ENCODE measurements at places on chromosomes 16 and 17.

- DNase-seq: no peak
These were observed 133.3 kb downstream of the ENGASE start for GRCh38 chr17:79207960-79208359.

DNA sequence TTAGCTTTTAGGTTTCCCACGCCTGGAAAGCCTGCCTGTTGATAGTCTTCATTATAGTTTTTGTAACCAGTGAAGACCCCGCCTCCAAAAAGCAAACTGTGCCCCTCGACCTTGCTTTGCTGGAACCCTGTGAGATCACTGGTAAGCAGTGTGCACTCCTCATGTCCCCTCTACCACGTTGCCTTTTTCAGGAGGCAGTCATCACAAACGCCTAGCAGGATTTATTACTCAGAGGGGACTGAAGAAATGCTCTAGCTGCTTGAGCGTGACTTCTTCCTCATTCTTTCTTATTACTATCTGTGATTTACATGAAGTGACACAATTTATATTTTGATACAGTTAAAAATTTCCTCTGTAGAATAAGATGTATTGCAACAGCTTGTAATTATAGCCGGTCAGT lies 6.5 kb upstream of the KRTAP3-1 start:
- no peak for DNase-seq

DNA sequence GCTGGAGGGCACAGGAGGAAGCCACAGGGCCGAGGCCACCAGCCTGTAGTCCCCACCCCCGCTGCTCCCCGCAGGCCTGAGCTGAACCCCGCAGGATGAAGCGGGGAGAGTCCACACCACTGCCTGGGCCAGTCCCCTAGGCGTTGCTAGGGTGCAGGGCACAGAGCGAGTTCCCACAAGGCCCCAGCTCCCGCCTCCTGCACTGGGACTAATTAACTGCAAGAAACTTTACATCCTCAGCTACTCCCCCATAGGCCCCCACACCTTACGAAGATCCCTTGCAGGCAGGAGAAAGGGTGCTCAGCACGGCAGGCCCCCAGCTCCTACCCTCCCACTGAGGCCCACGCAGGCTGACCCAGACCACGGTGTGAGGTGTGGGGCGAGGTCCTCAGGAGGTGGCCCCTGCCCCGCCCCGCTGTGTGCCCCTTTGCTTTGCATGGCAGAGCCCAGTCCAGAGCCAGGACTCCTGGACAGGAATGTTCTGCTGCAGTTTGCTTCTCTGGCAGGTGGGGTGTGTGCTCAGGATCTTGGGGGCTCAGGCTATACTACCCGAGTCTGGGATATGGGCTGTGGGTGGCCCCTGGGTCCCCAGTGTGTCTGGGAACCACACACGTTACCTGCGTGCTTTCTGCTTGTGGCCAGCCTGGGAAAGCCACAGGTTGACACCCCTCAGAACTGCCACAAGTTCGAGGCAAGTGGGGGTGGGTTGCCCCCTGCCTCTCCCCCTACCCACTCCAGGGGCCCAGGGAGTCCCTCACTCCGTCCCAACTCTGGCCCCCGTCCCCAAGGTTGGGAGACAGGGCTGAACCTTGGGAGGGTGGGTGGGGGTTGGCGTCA lies 1.2 kb downstream of the GNG13 start:
- no peak for DNase-seq

DNA sequence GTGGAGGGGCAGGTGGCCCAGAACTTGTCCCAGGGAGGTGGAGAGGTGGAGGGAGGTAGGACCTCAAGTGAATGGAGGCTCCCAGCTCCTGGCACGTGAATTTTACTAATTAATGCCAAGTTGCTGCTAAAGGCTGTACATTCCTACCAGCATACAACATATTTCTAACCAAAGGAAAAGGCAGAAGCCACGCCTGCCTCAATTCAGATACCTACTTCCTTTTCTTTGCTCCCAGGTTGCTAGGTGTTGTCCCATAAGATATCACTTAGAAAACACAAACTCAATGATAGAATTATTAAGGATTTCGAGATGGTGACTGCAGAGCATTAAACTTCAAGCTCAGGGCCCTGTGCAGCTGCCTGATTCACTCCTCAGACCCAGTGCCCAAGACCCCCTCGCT lies 20.5 kb upstream of the SMPD3 start:
- DNase-seq: no peak

DNA sequence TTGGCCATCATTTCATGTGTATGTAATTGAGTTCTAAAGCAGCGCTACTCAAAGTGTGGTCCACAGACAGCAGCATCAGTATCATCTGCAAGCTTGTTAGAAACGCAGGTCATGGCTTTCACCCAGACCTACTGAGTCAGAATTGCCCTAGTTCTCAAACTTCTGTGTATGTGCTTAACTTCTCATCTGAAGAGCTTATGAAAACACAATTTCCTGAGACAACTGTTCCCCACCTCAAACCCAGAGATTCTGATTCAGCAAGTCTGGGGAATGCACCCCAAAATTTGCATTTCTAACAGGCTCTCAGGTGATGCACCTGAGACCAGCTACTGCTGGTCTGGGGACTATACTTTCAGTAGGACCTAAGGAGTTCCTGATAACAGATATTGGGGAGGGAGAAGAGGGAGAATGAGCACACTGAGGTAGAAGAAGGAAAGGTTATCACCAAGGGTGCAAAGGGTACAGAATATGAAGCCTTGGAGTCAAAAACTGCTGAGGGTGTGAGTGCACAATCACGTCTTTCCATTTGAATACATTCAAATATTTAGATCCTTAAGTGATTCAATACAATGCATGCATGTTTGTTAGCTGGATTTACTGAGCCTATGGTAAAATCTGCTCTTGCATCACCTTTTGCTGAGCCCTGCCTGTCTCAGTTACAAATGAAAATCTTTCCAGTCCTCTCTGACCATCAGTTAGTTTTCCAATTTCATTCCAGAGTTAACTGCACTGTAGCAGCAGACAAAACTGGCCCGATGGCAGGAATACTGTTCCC lies 29.2 kb upstream of the SKAP1 start:
- DNase-seq: no peak

- DNase-seq: no peak
These were observed 132.3 kb upstream of the RPL38 start for GRCh38 chr17:74070998-74071679.

GRCh38 chr17:64024215-64024654 lies 3.8 kb upstream of the ICAM2 start:
- peak; percentile 86 for DNase-seq

DNA sequence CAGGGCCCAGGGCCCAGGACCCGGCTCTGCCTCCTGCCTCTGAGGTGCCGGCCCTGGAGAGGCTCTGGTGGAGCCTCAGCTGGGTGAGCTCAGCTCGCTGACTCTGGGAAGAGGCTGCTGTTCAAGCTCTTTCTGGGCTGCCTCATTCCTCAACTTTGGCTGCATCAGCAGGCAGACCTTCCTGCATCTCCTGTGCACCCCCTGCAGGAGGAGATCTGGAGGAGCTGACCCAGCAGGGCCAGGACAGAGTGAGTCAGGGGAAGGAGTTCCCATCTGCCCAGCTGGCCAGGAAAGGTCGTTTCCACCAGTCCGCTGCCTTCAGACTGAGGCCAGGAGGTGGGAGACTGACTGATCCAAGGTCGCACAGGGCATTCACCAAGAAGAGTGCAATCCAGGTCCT lies 10.7 kb downstream of the CRHR1 start:
- no peak for DNase-seq

GRCh38 chr16:58638148-58639036 lies 8.8 kb upstream of the CNOT1 start:
- DNase-seq: peak; percentile 11

DNA sequence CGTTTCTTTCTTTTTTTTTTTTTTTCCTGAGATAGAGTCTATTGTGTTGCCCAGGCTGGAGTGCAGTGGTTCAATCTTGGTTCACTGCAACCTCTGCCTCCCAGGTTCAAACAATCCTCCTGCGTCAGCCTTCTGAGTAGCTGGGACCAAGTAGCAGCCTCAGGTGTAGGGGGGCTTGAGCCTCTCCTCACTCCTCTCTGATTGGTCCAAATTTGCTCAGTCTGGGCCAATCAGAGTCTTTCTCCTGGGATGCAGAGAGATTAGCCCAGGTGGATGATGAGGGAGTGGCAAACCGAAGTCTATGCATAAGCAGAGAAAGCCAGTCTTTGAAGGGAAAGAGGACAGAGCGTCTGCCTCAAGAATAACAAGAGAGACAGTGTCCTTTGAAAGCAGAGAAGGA lies 99.0 kb downstream of the BMERB1 start:
- DNase-seq: no peak

GRCh38 chr17:1351971-1352370 lies 48.1 kb downstream of the YWHAE start:
- DNase-seq: no peak

DNA sequence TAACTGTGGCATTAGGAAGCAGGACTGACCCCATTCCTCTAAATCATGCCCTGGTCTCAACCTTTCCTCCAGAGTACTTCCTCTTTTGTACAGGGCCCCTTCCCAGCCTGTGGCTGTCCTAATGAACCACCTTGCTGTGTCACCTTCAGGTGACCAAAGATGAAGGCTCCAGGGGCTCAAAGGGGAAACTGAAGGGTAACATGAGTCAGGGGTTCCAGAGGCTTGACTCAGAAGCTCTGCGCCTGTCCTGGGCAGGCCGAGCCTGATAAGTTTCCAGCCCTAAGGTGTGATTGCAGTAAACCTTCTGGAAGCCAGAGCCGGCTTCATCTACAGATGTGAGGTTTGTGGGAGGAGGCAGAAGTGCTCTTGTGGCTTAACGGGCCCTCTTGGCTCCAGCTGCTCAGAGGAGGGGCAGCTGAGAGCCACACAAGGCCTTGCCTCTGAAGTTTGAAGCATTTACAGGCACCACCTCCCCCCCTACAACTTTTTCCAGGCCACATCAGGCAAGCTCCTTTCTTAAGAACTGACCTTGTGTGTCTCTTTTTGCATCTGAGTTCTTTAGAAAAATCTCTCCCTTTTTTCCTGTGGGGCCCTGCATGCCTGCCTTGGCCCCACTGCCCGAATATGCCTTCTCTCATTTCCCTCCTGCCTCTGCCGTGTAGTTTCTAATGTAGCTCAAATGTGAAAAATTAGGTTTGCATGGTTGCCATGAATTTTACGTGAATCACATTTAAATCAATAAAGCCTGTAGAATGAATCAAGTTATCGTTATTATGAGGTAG lies 149.9 kb downstream of the CLEC16A start:
- peak; percentile 95 for DNase-seq

- DNase-seq: no peak
These were observed 54.0 kb downstream of the TMEM132E start for GRCh38 chr17:34633351-34633750.

DNA sequence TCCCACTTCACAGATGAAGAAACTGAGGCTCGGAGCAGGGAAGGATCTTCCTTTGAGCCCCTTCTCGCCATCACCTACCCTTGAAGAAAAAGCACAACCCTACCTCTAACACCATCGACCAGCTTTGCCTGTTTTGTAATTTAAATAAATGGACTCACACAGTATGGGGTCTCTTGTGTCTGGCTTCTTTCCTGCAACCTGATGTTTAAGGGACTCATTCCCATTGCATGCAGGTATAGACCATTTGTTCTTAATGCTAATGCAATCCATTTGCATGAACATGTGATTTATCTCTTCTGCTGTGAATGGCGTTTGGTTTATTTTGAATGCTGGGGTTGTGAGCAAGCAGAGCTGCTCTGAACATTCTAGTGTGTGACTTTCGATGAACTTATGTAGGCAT lies 150.8 kb upstream of the FOXF1 start:
- DNase-seq: no peak

DNA sequence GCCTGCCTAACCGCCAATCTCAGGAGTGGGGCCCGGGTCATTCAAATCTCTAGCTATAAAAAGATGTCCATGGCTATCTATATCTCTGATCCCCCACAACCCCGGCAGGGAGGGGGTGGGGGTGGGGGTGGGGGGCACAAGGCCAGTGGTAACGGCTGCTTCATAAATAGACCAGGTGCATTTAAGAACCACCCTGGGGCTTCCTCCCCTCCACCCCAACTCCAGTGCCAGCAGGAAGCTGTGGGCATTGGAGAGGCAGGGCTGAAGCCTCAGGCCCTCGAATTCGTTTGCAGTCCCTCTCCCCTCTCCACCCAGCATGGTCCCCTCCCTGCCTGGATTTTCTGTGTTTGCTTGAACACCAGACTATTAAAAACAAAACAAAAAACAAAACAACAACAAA lies 56.0 kb downstream of the RAP1GAP2 start:
- DNase-seq: no peak

- DNase-seq: peak; percentile 94
These were observed 10.6 kb downstream of the CALCOCO2 start for GRCh38 chr17:48841395-48841831.

- no peak for DNase-seq
These were observed 222.9 kb upstream of the ERCC4 start for GRCh38 chr16:13697013-13697412.

DNA sequence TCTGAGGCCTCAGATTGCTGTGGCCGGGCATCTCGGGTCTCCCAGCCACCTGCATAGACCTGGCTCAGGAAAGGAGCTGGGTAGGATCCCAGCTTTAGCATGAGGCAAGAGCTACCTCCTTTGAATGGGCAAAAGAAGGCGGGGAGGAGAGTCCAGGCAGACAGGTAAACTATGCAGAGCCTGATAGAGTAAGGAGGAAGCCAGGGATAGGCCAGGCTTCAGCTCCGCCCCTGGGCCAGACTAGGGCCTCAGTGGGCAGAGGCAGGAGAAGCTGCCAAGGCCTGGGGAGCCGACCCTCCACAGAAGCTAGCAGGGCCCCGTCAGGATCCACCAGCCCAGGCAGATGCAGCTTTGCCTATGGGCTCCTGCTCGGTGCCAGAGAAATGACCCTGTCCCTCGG lies 22.6 kb upstream of the UBE2G1 start:
- no peak for DNase-seq

GRCh38 chr17:80381416-80381923 lies 33.5 kb upstream of the ENDOV start:
- no peak for DNase-seq

GRCh38 chr17:61132524-61132923 lies 267.1 kb upstream of the TBX2 start:
- no peak for DNase-seq

GRCh38 chr16:11165894-11166665 lies 89.9 kb downstream of the SOCS1 start:
- no peak for DNase-seq

- peak; percentile 9 for DNase-seq
These were observed 239.2 kb downstream of the PRKCA start for GRCh38 chr17:66541461-66542128.

DNA sequence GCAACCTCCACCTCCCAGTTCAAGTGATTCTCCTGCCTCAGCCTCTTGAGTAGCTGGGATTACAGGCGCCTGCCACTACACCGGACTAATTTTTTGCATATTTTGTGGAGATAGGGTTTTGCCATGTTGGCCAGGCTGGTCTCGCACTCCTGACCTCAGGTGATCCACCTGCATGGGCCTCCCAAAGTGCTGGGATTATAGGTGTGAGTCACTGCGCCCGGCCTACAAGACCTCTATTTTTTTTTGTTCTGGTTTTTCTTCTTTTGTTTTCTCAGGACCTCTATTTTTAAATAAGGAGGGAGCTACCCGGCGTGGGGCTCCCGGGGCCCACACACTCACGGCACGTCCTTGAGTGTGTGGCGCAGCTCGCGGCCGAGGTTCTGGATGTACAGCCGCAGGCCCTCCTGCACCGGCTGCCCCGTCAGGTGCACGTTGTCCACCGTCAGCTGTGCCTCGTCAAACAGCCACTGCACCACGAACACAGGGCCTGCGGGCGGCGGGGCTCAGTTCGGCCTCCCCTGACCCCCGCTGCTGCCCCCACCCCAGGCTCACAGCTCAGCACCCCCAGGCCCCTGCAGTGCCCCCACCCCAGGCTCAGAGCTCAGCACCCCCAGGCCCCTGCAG lies 5.8 kb downstream of the NOTUM start:
- DNase-seq: no peak

- DNase-seq: no peak
These were observed 2.0 kb downstream of the RGS11 start for GRCh38 chr16:273547-274421.

- DNase-seq: peak; percentile 91
These were observed 55.3 kb downstream of the WDR45B start for GRCh38 chr17:82592767-82593589.
